CD14-positive monocyte (primary cell): ENCODE measurements at places on chromosomes 7 and 10.

GRCh38 chr7:147775516-147776284 is 814.9 kb upstream of the C7orf33 start:
- DNase-seq, result no peak

GRCh38 chr10:88979153-88979562 is 11.4 kb upstream of the FAS start:
- no peak for DNase-seq

DNA sequence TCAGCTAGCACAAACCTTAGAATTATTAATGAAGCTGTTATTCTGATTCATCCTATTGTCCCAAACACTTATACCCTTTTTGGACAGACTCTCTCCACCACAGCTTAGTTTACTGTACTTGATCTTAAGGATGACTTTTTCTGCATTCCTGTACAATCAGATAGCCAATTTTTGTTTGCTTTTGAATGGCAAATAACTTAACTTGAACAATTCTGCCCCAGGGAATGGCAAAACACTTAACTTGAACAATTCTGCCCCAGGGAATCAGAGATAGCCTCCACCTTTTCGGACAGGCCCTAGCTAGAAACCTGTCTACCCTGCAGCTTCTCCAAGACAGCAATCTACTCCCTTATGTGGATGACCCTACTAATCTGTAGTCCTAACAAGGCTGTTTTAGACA is 668.0 kb upstream of the LRRTM3 start:
- no peak for DNase-seq

DNA sequence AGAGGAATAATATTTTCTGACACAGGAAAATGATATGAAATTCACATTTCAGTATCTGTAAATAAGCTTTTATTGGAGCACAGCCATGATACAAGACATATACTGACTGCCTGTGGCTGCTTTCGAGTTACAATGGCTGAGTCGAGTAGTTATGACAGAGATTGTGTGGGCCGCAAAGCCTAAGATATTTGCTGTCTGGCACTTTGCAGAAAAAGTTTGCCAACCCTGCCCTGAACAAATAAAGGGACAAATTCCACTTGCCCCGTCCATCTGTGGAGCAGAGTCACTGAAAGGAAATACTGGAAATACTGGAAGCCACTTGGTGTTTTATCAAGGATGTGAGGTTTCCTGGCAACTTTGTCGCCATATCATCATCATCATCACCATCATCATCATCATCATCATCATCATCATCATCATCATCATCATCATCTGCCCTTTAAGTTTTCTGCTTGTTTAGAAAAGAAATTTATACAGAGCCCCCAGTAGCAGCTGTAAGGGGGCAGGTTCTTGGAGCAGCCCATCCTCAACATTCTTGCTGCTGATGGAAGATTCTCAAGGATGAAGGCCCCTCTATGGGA is 85.8 kb downstream of the TCF7L2 start:
- no peak for DNase-seq

DNA sequence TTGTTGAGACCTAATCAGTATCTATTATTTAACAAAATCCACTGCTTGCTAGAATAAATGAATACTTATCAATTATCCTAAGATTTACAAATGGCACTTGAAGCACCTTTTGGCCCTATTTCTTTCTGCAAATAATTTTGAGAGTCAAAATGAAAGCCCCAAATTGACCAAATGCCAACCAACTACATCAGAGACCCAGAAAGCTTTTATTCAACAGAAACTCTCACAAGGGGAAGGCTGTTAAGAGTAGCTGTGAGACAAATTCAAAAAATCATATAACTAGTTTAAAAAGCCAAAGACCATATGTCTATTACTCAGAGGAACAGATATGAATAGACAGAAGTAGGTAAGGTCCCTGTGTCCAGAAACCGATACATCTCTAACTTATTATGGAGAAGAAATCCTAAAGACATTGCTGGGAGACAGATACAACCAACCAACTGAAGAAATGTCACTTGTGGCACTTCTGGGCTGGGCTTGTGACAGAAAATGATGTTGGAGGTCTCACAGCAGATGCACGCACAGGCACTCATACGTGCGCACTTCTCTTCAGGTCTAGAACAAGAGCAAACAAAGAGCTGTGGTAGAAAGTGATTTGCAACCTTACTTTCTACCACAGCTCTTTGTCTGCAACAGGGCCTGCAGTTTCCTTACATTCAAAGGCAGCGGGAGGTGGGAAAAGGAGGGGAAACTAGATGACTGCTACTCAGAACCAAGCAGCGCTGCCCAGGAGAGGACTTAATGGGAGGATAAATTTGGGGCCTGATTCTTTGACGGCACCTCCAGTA is 58.6 kb upstream of the KCNIP2 start:
- no peak for DNase-seq

DNA sequence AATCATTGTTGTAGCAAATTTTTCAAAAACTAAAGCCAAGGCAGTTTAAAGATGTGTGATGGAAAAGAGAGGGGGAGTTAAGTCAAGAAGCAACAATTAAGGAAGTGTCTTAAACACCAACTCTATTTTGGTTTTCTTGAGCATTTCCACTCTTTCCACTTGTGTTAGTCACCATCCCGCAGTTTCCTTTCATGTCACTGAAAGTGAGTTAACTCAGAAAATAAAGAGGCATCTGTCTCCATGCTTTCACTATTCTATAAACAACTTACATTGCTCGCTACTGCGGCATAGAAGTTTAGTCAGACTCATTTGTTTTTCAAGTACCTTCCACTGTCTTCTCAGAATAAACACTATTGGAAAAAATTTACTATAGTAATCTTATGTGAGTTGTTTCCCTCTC is 284.9 kb upstream of the SEMA3D start:
- no peak for DNase-seq

- peak; percentile 74 for DNase-seq
Measured at GRCh38 chr10:132575320-132576201, 38.0 kb downstream of the INPP5A start.

- DNase-seq, result peak; percentile 67
Measured at GRCh38 chr10:102713539-102713813, 721 bp downstream of the ARL3 start.

- DNase-seq, result peak; percentile 80
Measured at GRCh38 chr7:123749537-123749857, 694 bp upstream of the WASL start.

GRCh38 chr7:98930464-98930863 is 52.1 kb downstream of the TRRAP start:
- no peak for DNase-seq
